ENCODE measurements at places on chromosomes 3 and 15.

DNA sequence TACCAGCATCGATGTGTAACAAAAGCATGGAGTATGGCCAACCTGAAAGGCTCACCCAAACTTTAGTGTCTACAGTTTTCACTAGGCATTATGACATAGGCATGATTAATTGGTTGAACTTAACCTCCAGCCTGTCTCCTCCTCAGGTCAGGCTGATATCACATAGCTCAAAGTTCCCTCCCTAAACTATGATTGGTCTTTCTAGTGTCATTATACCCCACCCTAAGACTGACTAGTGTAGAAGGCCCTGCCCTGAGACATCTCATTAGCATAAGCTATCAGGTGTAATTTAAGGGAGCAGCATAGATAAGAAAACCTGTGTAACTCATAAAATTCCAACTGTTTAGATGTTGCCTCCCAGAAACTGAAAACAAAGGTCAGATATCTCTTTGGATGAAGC, 195.2 kb downstream of the ALCAM start:
- no peak for DNase-seq

DNA sequence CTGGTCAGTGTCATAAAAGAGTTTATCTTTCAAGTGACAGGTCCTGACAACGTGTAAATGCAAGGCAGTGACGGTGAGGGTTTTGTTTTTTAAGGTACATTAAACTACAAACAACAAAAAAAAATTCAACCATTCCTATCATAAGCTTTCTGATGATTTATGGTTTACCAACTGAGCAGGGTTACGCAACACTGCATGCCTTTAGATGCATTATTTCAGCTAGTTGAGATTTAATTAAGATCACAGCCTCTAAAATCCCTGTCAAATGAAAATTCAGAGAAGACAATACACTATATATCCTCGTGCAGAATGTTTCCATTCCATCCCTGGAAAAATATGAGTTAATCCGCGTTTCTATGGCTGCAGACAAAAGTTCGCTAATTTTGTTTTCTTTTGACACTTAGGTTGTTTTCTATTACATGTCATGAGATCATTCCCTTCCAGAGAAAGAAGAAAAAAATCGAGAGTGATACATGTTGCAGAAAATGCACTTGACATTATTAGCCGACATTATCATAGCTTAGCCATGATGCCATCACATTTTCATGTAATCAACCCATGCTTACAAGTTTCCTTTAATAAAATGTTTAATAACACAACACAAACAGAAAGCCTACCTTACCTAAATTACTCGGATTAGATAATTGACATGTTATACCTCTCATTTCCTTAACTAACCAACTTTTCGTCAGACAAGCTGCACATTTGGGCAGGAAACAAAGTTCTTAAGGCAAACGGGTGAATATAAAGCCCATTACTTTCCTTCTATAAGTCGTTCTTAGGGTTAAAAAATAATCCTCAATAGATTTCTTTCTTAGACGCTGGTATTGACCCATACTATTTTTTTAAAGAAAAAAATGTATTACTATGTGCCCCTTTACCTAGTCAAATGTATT, 521.2 kb downstream of the FOXP1 start:
- DNase-seq = no peak

DNA sequence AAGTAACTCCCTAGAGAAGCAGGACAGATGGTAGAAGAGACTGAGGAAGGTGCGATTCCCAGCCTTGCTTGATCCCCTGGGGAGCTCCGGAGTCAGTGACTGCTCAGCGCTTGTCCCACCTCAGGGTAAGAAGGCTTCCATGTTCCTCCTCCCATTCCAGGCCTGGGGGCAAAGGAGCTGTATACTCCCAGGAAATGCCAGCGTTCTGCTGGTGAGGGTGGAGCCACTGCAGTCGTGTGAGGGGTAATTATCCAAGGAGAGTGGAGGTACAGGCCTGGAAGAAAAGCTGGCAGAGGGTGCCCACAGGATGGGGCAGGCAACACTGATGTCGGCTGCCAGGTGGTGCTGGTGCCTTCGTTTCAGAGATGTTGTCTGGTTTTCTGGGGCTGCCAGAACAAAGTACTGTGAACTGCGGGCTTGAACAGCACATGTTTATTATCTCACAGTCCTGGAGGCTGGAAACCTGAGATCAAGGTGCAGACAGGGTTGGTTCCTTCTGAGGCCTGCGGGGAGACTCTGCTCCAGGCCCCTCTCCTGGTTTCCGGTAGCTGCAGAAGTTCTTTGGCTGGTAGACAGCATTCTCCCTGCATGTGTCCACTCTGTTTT, 12.1 kb upstream of the APBA2 start:
- DNase-seq = no peak

DNA sequence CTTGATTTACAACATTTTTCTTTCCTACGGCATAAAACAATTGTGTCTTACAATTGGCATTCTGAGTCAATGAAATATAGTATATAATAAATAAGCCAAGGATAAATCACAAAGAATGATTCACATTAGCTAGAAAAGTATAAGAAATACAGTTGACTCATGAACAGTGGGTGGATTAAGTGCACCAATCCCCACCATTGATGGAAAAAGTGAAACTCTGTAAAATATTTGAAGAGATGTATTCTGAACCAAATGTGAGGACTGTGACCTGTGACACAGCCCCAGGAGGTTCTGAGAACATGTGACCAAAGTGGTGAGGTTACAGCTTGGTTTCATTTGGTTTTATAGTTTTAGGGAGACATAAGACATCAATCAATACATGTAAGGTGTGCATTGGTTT, 227.5 kb downstream of the ALCAM start:
- DNase-seq = no peak

- no peak for DNase-seq
Observed at GRCh38 chr3:158794936-158795518, 6.8 kb upstream of the MFSD1 start.

- no peak for DNase-seq
Observed at GRCh38 chr15:97706059-97706458, 254.4 kb upstream of the ARRDC4 start.

- no peak for DNase-seq
Observed at GRCh38 chr3:128846486-128846891, 32.9 kb upstream of the ACAD9 start.

- no peak for DNase-seq
Observed at GRCh38 chr15:59933607-59934006, 70.5 kb upstream of the FOXB1 start.

- DNase-seq = no peak
Observed at GRCh38 chr15:52382647-52383046, 87.0 kb upstream of the MYO5C start.

- DNase-seq = no peak
Observed at GRCh38 chr15:99618941-99619411, 53.2 kb downstream of the MEF2A start.

DNA sequence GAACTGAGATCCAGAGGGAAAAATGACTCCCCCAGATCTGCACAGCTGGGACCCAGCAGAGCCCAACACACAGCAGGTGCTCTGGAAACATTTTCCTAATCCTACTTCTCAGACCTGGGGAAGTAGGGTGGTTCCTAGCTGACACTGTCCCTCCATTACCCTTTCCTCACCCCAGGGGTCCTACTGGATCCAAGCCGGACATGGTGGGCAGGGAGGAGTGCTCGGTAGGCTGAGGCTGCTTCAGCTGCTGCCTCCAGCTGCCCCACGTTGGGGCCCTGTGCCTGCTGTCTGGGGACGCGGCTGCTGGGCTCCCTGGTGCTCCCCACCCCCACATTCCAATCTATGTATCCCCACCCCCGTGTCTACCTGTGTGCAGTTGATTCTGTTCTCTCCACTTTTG, 29.8 kb upstream of the SLC6A6 start:
- DNase-seq = no peak

- no peak for DNase-seq
Observed at GRCh38 chr3:172696357-172696756, 14.5 kb downstream of the NCEH1 start.

DNA sequence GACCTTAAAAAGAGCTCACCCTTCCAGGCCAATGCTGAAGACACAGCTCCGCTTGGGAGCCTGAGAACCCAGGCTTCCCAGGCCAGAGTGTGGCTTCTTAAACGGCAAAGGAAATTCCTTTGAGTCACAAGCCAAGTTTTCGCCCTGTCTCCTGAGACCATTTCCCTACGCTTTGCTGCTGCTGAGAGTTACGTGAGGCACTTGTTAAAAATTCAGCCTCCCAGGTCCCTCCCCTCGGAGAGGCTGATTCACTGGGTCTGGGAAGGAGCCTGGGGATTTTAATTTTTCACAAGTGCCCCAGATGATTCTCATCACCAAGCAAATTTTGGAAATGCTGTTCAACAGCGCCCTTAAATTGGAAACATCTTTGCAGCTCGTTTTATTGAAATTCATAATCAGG, 25.5 kb downstream of the RLBP1 start:
- no peak for DNase-seq

DNA sequence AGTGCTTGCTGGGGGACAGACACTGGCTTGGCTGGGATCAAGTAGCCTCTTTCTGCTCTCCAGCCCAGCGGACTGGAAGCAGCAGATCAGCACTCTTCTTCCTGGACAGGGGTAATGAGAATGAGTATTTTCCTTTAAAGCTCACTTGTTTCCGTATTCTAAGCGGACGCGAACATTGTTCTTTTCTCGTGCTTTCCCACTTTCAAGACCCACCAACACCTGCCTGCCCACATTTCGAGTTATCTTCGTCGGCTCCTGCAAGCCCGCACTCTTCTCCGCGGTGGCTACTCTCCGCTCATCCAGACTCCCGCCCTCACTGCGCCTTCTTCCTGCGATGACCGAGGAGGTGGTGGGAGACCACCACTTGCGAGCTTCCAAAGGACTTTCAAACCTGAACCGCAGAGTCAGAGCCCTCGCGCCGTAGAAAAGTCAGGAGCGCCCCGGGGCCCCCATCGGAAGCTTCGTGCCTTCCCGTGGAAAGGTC, 1.6 kb upstream of the PPM1L start:
- DNase-seq = no peak

GRCh38 chr3:59783468-59783988, 733.7 kb upstream of the CFAP20DC start:
- DNase-seq = no peak

DNA sequence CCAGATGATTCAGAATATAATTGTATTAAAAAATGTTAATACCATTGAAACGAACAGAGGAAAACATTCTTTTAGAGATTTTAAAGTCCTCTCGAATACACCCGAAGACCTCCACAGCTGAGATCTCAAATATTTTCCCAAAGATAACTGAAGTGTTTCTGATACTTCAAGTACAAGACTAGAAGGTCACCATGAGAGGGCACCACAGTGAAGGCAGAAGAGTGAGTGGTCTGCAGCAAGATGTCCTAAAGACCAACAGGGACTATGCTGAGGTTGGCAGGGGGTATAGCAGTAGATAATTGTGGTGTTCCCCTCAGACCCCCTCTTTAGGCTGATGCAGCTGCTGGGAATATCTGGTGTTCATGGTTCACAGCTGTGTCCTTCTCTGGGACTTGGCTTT, 156.5 kb downstream of the PDCD6IP start:
- DNase-seq = no peak

- DNase-seq = no peak
Observed at GRCh38 chr3:190325923-190326322, 3.7 kb upstream of the CLDN1 start.

GRCh38 chr3:11835028-11835639, 11.6 kb downstream of the TAMM41 start:
- no peak for DNase-seq

GRCh38 chr3:190081389-190081788, 39.3 kb downstream of the P3H2 start:
- DNase-seq = no peak

- no peak for DNase-seq
Observed at GRCh38 chr3:142022381-142022780, 127.0 kb downstream of the TFDP2 start.

GRCh38 chr3:123406598-123406997, 42.3 kb downstream of the ADCY5 start:
- DNase-seq = no peak

GRCh38 chr3:108201258-108201657, 21.0 kb downstream of the IFT57 start:
- DNase-seq = no peak

DNA sequence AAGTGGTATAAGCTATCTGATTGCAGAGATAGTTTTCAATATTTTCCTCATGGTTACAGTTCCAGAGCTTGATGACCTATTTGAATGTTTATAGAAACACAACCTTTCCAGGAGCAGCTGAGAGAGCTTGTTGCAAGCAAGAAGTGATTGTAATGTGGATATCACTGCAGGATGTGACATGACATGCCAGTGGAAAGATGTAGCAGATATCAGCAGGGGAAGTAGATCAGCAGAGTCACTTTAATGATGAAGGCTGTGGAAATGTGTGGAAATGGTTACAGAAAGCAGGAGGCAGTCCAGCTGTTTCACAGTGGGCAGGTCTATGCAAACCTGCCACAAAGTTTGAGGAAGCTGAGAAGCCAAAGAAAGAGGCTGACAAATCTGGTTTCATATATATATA, 21.0 kb downstream of the TMEM158 start:
- no peak for DNase-seq

DNA sequence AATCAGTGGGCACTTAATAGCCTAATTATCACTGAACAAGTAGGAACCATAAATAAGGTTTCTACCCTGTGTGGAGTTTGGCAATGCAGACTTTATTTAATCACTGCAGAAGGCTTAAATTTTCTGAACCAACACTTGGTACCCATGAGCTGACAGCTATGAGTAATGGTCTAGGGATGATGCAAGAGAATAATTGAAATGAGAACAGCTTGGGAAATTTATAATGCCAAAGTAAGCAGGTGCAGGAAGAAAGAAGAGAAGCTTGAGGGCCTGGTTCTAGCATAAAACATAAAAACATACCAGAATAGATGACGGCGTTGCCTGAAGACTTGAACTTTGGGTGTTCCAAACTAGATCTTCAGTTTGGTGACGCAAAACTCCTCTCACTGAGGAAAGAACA, 67.0 kb downstream of the IMPG2 start:
- DNase-seq = no peak

DNA sequence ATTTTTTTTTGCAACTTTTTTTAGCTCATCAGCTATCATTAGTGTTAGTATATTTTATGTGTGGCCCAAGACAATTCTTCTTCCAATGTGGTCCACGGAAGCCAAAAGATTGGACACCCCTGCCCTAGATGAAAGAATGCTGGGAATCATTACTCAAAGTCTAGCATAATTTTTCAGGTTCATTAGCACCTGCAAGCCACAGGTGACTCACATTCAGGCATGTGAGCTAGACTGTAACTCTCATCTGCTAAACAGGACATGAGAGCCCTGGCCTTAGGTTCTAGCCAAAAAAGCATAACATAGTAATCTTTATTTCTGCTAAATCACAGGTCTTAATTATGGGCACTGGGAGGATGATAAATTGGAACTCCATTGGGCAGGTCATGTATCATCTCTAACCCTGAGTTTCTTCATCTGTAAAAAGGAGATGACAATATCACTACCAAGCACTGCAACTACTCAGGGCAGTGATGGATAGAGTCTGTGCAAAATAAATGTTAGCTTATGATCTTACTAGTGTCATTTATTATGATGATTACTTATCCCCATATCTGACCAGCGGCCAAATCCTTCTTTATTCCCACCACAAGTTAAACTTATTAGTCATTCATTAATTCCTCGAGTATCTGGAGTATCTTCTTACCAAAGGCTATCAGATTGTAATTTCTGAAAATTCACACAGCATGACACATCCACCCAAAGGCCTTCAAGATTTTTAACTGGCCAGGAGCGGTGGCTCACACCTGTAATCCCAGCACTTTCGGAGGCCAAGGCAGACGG, 125.0 kb downstream of the PLD1 start:
- DNase-seq = no peak

- DNase-seq = no peak
Observed at GRCh38 chr15:82936966-82937711, 15.4 kb downstream of the HOMER2 start.
